ENCODE measurements at places on chromosomes 11 and 22.

DNA sequence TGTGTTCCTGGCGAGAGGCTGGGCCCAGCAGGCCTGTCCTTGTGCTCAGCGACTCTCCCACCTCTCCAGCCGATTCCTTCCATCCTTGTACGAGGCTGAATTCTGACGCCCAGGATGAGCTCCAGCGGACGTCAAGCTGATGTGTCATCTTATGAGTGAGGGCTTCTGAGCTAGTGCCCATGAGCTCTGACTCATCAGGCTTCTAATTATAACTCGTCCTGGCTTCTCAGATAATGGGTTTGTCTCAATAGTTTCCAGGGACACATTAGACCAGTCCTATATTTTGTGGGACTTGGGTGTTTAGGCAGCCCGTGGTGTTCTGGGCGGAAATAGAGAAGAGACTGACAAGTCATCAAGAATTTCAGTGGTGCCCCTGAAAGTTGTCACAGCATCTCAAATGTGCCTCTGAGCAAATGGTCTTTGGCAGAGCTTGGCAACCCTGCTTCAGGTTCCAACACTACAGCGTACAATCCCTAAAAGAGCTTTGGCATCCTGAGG, 108.2 kb upstream of the CD44 start:
- DNase-seq = no peak

GRCh38 chr22:17569971-17570511, 6.7 kb downstream of the SLC25A18 start:
- DNase-seq = no peak

GRCh38 chr11:132751516-132752250, 780.6 kb downstream of the OPCML start:
- DNase-seq = no peak

DNA sequence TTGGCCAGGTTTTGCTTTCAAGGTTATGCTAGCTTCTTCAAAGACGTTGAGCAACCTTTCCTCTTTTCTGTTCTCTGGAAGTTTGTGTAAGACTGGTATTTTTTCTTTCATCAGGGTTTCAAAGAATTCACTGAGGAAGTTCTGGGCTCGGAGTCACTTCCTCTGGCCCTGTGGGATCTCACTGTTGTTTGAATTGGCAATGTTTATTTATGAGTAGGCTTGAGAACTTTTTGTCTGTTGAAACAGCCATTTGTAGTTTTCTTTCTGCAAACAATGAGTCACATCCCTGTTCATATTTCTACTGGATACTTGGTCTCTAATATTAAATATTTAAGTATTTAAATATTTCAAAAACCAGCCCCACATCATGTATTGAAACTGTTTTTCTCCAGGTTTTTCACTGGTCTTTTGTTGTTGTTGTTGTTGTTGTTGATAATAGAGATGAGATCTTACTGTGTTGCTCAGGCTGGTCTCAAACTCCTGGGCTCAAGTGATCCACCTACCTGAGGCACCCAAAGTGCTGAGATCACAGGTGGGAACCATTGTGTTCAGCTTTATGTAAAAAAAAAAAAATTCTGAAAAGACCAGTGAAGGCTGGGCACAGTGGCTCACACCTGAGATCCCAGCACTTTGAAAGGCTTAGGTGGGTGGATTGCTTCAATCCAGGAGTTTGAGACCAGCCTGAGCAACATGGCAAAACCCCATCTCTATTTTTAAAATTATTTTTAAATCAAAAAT, 26.9 kb downstream of the SUSD2 start:
- DNase-seq = no peak

DNA sequence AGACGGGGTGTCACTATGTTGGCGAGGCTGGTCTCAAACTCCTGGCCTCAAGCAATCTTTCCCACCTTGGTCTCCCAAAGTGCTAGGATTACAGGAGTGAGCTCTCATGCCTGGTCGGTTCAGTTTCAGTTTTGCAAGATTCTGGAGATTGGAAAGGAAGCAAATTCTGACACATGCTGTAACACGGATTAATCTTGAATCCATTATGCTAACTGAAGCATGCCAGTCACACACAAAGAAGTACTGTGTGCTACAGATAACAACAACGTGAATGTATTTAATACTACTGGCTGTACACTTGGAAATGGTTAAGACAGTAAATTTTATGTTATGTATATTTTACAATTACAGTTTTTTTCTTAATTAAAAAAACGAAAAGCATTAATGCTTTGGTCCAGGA, 107.6 kb downstream of the MED15 start:
- no peak for DNase-seq

DNA sequence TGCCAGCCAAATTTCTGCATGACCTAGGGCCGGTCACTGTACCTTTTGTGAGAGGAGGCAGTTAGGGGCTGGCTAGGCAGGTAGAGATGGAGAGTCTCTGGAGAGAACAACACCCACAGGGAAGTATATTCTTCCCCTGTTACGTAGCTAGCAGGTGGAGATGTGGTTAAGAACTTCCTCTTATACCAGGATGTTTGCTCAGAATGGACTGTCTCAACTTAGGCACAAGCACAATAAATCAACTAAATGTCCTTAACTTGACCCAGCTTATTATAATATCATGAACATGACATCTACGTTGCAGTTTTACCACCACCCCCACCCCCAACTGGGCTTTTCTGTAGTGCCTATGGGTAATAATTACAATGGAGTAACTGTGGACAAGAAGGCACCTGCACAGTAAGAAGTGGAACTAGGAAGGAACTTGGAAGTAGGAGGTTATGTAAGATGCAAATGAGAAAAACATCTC, 60.7 kb upstream of the MPEG1 start:
- no peak for DNase-seq

- no peak for DNase-seq
Measured at GRCh38 chr11:117426297-117426685, 98.6 kb downstream of the CEP164 start.

GRCh38 chr11:120170741-120171261, 32.9 kb upstream of the TRIM29 start:
- DNase-seq = no peak

GRCh38 chr22:44363013-44363979, 50.5 kb upstream of the SHISAL1 start:
- no peak for DNase-seq

- DNase-seq = no peak
Measured at GRCh38 chr11:57586711-57587245, 10.7 kb upstream of the SERPING1 start.

DNA sequence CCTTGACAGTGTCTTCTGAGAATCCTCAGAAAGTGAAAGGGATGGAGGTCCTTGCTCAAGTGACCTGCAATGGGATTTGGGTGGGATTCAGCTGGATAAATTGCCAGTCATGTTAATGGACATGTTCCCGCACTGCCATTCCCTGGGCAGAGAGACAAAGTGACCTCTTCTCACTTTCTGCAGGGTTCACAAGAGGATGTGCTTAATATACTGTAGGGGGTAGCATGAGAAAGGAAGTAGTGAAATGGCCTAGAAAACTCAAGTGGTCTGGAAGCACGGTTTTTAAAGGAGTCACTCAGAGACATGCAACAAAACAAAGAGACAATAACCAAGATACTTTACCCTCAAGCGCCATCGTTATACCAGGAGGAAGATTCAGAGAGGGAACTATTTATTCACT, 70.2 kb downstream of the NELL1 start:
- no peak for DNase-seq

- no peak for DNase-seq
Measured at GRCh38 chr11:12808519-12808918, 134.3 kb downstream of the TEAD1 start.

- DNase-seq = no peak
Measured at GRCh38 chr11:86152006-86152862, 83.3 kb upstream of the PICALM start.

DNA sequence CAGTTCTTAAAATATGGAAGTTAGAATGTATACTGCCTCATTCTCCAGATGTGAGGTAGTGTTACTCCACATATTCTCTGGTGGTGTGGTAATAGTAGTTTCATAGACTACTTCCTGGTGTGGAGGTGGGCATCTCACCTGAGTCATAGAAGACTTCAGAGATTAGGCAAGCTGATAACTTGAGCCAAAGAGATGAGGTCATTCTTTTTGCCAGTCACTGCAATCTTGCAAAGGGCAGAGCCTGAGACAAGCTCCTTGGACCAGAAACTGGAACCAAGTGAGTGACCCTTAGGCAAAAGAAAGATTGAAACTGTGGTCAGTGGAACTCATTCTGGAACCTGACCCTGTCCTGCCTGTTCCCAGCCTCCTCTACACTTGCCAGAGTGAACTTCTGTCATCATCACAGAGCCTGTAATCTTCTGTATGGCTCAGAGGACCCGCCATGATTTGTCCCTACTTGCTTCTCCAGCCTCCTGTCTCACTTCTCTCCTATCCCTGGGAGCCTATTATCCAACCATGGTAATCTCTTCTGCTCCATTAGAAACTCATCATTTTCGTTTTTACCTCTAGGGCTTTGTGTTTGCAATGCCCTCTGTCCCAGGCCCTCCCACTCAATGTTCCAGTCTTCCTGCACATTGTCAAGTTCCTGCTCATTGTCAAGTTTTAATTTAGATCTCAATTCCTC, 10.6 kb upstream of the CCDC83 start:
- DNase-seq = no peak

- DNase-seq = no peak
Measured at GRCh38 chr11:2651826-2652271, 47.9 kb downstream of the KCNQ1OT1 start.

GRCh38 chr22:38490915-38491314, 15.2 kb downstream of the DDX17 start:
- DNase-seq = no peak
